ENCODE measurements at places on chromosomes 12 and 14.

GRCh38 chr12:15088105-15088504, 115.3 kb downstream of the PDE6H start:
- no peak for DNase-seq

DNA sequence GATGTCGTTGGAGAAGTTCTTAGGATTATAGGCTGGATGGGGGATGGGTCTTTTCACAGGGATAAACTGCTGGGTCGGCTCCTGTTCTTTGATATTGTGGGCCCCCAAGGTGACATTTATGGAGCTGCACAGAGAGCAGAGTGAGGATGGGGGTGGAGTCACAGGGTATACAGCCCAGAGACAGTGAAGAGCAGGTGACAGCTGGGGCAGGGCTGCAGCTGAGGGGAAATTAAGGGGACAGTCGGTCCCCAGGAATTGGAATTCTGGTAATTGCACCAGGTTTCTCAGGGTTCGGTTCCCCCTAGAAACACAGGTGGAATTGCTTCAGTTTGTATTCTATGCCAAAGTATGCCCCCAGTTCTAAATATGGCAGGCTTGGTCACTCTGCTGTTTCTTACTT, 1.7 kb downstream of the GZMB start:
- no peak for DNase-seq

DNA sequence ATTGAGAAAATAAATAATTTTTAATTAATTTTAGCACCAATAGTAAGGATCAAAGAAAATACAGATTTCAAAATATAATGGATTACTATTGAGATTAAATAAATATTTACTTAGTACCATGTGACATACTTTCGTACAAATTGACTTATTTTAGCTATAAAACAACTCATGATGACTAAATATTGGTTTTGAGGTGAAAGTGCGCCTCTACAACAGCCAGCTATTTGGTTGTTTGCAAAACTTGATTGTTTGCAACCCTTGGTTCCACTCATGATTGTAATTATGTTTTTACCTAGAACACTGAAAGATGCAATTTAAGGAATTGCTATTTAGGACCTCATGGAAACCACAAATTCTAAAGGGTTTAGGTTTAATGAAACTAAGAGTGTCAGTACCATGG, 51.9 kb upstream of the PPM1H start:
- DNase-seq: no peak

- no peak for DNase-seq
Measured at GRCh38 chr12:42819846-42820245, 230.3 kb upstream of the PRICKLE1 start.

- no peak for DNase-seq
Measured at GRCh38 chr12:44703182-44703910, 172.8 kb downstream of the NELL2 start.

DNA sequence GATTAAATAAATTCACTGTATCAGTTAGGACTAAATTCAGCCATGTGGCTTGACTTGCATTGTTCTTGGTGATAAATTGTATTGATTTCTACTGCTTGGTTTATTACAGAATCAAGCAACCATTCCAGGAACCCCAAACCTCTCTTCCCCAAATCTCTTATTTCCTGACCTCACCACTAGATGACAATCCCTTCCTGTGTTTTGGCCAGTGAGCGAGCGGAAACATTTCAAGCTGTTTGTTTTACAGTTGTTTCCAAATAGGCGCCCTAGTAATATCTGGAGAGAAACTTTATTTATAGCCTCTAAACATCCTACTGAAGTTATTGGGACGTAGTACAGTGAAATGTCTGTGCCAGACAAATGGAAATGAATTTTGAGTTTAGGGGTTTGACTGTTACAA, 161.1 kb downstream of the SNAPC1 start:
- no peak for DNase-seq

- DNase-seq: no peak
Measured at GRCh38 chr14:26594148-26594547, 3.7 kb downstream of the NOVA1 start.

- no peak for DNase-seq
Measured at GRCh38 chr12:49294804-49295081, 204 bp upstream of the PRPH start.

Measured in trophoblast cell (in vitro differentiated cells and primary cell).